ENCODE measurements at places on chromosomes 11 and 22.

DNA sequence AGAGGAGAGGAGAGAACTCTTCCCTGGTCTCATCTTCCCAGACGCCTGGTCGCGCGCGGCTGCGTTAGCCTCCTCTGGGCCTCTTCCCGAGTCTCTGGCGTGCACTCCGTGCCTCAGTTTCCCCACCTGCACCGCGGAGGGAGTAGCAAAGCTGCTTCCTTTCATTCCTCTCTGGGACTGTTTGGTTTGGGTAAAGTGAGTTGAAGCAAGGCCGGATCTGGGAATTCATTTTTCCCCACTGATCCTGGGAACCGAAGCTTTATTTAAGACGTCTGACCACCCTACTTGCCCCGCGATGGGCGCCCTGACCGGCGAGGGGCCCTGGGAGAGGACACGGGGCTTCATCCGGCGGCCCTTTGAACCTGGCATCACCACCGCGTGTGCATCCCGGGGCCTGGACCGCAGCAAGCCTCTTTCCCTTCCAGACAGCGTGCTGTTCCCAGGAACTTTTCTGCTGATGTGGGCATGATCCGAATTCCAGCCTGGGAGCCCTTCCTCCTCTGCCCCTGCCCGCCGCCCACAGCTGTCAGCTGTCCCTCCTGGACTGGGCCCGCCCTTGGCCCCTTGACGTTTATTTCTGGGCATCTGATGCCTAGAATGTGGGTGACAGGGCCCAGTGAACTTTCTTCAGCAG, 758 bp downstream of the LDLRAD3 start:
- DNase-seq = no peak

GRCh38 chr11:90171359-90171758, 36.9 kb downstream of the NAALAD2 start:
- DNase-seq = no peak

- DNase-seq = no peak
Measured at GRCh38 chr22:17707526-17707925, 66.7 kb downstream of the BID start.

DNA sequence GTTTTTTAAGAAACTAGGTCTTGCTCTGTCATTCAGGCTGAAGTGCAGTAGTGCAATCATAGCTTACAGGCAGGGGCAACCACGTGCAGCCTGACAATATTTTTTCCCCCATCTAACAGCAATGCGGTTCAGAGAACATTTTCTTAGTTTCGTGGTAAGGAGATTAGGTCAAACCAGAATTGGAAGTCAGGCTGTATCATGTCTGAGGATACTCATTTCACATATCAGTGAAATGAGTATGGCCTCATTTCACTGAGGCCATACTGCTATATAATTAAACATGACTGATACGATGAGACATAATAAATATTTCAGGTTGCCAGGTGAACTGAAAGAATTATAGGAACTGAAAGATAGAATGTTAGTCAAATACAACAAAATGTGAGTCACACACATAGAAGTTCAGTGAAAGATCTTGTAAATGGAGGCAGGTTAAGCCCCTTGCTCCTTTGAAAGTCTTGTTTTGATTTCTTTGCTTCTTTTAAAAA, 32.5 kb upstream of the IZUMO1R start:
- no peak for DNase-seq

DNA sequence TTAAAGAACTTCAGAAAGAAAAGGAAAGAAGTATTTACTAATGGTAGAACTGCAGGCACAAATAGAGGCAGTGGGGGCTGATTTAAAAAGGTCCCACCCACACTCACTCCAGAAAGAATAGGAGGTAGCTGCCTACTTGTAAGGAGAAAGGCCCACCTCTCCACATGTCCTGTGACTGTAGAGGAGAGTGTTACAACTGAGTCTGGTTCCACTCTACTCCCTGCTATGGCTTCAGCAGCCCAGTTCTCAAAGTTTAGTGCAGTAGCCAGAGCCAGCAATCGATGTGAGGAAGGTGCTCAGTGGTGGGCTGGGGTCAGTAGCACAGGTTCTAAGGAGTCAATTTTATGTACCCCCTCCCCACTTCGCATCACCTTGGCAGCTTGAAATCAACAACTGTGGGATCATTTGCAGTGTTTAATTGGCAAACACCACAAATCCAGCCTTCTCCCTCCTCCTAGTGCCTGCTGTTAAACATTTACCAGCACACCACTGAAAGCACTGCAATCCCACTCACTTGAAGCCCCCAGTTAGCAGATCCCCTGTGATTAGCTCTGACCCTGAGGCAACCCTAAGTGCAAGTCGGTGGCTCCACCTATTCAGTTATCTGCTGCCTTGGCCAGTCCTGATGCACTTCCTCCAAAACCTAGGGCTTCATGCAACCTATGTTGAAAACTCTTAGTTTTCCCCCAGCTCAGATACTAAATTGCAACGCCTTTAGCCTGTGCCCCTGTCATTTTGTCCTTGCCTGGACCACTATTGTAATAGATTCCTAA, 146.6 kb downstream of the BBOX1 start:
- DNase-seq = no peak

DNA sequence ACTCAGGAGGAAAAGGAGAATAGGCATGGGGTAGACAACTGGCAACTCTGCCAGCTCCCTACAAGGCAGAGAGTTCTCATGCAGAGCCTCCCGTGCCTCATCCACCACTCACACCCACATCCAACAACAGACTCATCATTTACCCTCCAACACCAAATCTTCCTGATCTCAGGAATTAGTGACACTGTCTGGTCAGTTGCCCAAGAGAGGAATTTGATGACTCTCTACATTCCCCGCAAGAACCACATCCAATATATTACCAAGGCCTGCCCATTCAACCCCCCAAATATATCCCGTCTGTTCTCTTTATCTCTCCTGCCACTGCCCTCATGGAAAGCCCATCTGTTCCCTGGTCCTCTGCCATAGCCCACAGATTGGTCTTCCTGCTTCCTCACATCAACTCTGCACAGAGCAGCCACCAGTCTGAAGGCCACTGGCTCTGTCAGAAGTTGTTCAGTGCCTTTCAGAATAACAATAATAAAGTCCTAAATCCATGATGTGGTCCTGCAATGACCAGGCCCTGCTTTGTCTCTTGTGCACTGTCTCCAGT, 57.5 kb upstream of the CD82 start:
- DNase-seq = no peak

DNA sequence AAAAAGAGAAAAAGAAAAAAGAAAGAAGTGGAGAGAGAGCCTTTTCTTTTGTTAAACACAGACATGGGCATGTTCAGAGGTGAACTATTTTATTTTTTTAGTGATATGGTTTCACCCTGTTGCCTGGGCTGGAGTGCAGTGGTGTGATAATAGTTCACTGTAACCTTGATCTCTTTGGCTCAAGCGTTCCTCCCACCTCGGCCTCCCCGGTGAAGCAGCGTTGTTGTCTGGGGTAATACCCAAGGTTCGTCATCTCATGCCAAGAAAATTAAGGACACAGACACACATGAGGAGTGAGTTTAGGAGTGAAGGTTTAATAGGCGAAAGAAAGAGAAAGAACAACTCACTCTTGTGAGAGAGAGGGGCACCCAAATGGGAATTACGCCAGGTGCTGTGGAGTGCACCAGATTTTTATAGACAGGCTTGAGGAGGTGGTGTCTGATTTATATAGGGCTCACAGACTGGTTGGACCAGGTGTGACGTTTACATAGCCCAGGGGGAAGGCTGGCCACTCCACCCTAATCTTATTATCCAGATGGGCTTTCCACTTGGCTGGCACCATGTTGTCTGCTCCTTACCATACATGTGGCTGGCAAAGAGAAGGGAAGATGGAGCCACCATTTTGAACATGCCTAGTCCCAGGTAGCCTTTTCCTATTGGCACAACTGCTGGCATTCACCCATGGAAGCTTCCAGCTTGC, 42.3 kb downstream of the GRAMD1B start:
- no peak for DNase-seq

DNA sequence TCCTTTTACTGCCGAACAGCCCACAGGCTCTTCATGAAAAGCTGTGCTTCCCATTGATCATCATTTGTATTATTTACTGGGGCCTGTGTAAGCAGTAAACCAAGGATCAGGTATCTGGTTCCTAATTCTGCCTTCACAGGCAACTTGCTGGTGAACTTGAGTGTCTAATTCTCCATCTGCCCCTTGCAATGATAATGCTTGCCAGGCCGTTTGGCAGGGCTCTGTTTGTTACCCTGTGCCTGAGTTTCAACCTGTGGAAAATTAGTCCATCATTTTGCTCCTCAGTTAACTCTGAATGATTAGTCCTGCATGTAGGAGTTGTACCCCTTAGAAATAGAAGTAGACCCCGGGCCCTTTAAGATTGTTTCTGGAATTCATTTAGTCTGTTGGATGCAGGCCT, 298.4 kb upstream of the CADM1 start:
- no peak for DNase-seq

GRCh38 chr11:8056810-8057463, 24.1 kb upstream of the TUB start:
- DNase-seq = no peak

- DNase-seq = no peak
Measured at GRCh38 chr11:60345489-60345888, 18.4 kb downstream of the MS4A6E start.

DNA sequence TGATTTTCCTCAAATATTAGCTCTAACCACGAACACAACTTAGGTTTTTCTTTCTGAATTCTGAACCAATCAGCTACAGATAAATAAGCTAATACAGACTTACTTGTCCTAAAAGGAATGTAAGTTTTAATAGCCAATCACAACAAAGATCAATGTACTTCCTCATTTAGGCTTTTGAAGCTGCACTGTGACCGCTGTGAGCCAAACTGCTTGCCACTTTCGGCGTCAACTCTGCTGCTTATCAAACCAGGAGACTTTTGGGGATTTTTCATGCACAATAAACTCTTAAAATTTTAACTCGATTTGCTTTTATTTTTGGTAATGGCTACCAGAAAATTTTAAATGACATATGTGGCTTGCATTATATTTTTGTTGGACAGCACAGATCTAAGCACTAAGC, 92.5 kb downstream of the TMPRSS5 start:
- DNase-seq = no peak

DNA sequence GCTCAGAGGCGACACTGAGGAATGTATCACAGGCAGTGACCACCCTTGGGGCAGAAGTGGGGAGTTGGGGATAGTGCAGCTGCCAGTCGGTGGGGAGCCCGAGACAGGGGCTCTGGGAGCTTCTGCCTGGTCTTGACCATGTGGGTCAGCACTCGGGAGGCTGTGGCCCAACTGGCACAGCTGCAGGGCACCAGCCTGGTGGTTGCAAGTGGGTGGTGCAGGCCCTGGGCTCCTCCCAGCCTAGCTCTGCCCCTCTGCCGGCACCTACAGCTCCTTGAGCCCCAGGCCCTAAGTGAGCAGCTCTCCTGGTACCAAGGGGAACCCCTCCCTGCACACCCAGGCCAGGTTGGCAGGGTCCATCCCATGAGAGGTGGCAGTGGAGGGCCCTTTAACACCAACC, 12.6 kb upstream of the RASL10A start:
- no peak for DNase-seq

DNA sequence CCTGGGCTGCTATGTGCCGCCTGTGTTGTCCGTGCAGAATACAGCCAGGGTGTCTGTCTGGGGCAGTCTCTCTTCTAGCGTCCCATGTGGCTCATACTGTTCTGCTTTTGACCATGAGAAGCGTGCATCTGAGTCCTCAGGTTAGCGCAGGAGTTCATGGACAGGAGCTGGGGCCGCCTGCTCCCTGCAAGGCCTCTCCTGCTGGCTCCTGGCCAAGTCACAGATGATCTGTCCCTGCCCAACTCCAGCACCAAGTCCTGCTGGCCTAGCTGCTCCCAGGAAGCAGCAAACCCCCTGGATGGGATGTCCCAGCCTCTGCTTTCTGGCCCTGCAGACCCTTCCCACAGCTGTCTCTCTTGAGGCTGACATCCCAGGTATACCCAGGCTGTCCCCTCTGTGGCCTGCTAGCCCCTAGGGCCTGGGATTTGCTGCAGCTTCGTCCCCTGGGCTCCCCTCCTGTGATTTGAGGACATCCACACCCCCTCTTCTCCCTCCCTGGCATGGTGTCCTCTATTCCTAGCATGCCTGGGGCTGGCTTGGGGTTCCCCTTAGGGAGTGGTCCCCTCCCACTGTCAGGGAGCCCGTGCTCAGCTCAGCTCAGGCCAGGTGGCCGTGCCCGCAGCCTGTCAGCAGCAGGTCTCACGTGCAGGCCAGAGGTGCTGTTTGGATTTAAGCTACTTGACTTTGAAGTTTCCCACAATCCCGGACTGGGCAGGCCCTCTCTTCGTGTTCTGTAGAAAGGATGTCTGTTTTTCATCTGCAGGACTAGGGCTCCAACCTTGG, 17.8 kb downstream of the PRR5 start:
- DNase-seq = no peak

DNA sequence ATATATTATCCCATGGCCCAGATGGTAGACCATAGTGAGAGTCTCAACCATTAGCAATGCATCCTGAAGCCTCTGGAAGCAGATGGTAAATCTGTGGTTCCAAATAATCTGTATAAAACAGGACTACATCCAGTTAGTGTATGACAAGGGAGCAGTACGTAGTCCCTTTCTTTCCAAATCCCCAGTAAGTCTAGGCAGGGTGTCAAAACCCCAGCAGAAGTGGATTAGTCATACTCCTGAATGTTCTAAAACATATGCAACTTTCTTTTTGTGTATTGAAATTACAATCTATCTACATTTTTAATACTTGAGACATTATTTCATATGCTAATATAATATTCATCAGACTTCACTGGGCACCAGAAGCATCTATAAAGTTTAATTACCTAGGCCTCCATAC, 295.1 kb upstream of the ANO5 start:
- DNase-seq = no peak

DNA sequence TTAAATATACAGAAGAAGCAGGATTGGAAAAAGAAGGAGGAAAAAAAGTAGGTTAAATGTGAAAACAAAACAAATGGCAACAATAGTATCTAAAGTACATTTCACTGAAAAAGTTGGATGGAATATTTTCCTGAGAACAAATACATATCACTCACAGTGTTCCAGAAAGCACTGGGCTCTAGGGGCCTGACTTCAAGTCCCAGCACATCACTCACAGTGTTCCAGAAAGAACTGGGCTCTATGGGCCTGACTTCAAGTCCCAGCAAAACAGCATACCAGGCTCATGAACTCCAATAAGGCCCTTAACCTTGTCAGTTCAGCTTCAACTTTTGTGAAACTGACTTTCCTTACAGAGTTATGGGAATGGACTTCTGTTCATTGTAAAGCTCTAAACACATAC, 46.0 kb upstream of the CCDC34 start:
- no peak for DNase-seq

DNA sequence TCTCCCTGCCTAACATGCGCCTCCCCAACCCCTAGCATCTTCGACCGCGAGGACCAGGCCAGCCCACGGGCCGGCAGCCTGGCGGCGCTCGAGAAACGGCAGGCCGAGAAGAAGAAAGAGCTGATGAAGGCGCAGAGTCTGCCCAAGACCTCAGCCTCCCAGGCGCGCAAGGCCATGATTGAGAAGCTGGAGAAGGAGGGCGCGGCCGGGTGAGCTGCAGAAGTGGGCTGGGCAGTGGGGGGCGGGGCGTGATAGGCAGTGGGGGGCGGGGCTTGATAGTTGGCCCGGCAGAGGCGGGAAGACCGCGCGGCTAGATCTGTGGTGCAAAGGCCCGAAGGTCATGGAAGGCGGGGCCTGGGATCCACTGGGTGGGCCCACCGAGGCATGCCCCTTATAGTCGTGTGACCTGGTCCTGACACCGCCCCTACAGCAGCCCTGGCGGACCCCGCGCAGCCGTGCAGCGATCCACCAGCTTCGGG, 8.7 kb downstream of the SELENOM start:
- DNase-seq = no peak

- no peak for DNase-seq
Measured at GRCh38 chr22:21824445-21824912, 43.0 kb downstream of the MAPK1 start.

Data from stimulated activated CD8-positive, alpha-beta memory T cell treated with anti-CD3 and anti-CD28 coated beads, Interleukin-15, amount 100 ng/mL, for 4 hours (primary cell).